ENCODE measurements at places on chromosomes 5 and 9.

GRCh38 chr5:108266242-108266641 is 115.7 kb downstream of the FBXL17 start:
- DNase-seq: no peak

DNA sequence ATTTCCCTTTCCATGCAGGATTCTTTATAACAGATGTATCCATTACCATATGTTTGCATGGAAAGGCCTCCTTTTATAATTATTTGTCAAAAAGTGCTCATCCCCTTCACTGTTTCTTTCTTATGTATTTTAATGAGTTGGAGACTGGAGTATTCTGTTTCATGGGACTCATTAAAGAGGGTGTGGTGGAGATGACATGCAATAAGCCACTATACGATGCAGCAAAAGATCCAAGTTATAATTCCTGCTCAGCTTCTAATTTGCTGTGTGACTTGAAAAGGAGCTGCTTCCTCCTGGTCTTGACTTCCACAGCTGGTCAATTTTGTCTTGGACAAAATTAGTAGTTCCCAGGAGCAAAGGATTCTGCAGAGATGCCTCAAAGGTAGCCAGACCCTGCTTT is 13.9 kb downstream of the SGCD start:
- DNase-seq: no peak

DNA sequence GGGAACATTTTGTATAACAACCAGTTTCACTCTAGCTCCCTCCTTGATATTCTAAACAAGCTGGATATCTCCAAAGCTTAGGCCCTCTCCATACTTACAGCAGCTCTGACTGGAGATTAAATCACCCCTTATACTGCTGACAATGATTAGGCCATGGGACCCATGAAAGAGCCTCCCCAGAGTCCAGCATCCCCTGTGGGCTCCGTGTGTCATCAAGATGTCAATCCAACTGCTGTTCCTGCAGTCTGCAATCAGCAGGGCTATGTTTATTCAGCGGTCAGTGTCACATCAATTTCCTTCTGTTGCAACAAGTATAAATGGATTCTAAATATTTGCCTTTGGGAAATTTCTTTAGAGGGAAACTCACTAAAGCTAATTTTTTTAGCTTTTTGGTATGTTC is 26.6 kb downstream of the PCDHAC2 start:
- DNase-seq: no peak

- peak; percentile 74 for DNase-seq
Measured at GRCh38 chr9:10026443-10026984, 586.3 kb downstream of the PTPRD start.

DNA sequence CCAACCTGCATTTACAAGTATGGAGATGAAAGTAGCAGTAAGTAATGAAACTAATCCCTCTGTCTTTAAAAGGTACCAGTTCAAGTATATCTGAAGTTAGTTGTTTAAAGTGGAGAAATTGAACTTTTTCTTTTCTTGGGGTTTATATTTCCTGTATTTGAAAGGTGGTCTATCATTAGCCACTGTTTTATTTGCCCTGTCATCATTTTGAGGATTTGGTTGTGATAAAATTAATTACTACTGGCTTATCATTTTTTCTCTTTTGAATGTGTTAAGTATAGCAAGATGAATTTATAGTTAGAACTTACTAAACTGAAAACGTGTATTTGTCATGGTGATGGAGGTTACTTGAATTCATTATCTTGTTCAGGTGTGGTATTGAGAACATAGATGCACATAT is 25.1 kb downstream of the NCBP1 start:
- no peak for DNase-seq

GRCh38 chr5:131536211-131536826 is 98.7 kb downstream of the RAPGEF6 start:
- peak; percentile 94 for DNase-seq

DNA sequence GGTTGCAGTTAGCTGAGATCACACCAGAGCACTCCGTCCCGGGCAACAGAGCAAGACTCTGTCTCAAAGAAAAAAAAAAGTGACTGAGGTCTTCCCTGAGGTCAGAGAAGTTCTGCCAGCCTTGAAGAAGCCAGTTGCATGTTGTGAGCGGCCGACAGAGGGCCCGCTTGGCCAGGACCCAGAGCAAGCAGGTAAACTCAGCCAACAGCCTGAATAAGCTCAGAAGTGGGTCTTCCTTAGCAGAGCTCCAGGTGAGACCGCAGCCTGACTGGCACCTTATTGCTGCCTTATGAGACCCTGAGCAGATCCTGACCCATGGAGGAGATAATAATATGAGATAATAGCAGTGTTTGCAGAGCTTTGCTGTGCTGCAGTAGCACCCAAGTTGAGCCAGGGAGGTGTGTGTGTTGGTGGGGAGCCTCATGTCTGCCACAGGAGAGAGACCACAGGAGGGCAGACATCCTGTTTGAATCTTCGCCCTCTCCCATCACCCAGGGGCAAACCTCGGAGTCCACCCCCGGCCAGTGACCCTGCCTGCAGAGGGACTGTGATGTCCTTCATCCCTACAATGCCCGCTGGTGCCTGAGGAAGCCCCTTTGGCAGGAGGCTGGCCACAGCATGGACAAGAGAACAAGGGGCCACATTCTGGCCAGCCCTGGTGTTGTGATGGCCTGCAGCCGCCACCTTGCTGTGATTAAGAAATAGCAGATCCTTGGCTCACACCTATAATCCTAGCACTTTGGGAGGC is 10.8 kb upstream of the BARX1 start:
- DNase-seq: no peak

DNA sequence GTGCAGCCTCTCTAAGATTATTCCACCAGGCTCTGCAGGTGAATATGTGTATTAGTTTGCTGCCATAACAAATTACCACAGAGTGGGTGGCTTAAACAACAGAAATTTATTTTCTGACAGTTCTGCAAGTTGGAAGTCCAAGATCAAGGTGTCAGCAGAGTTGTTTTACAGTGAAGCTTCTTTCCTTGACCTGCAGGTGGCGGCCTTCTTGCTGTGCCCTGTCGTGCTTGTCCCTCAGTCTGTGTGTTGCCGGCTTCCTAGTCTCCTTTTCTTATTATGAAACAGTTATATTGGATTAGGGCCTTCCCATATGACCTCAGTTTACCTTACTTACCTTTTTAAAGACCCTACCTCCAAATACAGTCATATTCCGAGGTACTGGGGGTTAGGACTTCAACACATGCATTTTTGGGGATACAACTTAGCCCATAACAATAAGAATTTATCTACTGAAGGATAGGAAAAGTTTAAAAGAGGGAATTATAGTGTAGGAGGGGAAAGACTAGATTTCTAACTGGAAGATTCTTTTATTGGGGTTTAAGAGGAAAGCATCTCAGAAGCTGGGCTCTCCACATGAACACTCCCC is 97.4 kb downstream of the OSTF1 start:
- peak; percentile 45 for DNase-seq

GRCh38 chr5:23072179-23072578 is 219.0 kb upstream of the CDH12 start:
- DNase-seq: no peak

- DNase-seq: peak; percentile 72
Measured at GRCh38 chr5:35988529-35988928, 2.7 kb downstream of the UGT3A1 start.

DNA sequence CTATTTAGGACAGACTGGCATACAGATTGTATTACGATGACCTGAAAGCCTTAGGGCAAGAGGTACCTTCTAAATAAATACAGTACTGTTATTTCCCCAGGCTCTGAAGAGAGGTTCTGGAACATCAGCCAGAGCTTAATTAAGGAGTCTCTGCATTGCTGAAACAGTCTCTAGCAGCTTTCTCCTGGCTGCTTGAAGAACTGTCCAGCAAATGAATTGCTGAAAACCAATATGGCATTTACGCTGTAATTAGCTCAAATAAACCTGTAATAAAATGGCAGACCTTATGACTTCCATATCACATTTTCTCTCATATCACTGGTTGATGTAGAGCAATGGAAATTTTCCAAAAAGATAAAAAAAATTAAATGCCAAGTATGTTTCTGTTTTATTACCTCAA is 636.3 kb downstream of the GABRG2 start:
- DNase-seq: no peak

DNA sequence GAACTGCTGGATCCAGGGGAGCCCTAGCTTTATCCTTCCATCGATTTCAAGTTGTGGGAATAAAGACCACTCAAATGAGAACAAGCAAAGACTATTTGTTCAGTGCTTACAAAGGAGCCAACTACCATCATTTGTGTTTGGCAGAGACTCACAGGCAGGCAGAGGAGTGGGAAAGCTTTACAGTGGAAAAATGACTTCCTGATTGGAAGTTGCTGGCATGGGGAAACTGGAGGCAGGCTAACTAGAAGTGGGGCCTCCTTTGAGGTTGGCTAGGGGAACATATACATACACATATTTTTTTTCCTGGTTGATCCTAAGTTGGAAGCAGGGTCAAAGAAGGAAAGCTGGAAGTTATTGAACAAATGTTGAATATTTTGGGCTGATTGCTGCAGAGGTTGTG is 121.7 kb downstream of the ACTBL2 start:
- no peak for DNase-seq

GRCh38 chr9:130196643-130197042 is 24.4 kb downstream of the NCS1 start:
- DNase-seq: no peak

- no peak for DNase-seq
Measured at GRCh38 chr9:88716596-88717290, 181.8 kb downstream of the NXNL2 start.

DNA sequence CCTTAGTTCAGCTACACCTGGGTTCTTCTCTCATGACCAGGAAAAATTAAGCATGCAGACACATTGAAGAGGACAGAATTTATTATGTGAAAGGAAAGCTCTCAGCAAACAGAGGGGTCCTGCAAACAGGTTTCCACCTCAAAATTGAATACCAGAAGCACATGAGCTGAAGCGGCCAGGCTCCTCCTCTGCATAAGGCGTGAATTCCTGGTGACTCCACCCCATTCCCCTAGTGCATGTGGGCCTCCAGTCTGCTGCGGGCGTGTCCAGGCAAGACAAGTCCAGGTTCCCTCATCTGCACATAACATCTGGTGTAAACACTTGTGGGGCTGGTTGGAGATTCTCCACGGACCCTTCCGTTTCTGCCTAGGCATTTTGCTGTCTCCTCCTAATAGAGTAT is 1156.4 kb downstream of the FOXD4L5 start:
- no peak for DNase-seq

DNA sequence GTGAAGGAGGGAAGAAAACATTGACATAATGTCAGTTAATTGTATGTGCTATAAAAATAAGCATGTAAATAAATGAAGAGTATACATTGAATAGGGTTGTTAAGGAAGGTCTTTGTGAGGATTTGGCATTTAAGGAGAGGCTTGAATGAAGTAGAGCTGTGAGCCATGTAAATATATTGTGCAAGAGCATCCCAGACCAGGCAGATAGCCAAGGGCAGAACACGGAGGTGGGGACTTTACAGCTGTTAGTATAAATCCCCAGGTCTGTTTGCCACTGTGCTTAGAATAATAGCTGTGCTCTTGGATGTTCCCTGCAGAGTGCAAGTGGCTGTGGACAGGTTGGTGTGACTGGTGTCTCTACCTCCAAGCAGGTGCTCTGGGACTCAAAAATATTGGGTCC is 211.7 kb downstream of the LRRC70 start:
- no peak for DNase-seq

DNA sequence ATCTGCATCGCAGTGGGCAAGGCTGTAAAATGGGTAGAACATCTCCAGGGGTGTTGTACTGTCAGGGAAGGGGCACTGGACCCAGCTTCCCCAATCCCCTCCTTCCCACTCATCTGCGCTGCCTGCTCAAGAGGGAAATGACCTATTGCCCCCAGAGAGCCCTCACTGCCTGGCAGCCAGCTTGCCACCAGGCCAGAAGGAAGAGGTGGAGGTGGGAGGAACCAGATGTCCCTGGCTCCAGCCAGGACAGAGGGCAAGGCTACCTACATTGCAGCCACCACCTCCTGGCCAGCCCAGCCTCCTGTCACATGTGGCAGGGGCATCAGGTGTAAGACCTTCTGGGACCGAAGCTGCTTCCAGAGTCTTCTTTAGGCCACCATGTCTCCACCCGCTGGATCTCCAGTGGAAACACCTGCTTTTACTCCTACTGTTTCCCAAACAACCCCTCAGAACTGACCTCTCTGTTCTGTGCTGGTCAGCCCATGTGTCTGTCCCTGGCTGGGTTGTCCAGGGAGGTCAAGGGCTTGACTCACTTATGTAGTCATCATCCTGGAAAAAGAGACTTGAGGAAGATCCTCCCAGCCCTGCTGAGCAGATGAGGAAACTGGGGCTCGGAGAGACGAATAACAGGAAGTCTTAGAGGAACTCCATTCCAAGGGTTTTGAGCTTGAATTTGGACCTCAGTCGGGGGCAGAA is 42.3 kb downstream of the JADE2 start:
- DNase-seq: no peak

GRCh38 chr9:76246680-76247079 is 147.5 kb downstream of the RFK start:
- no peak for DNase-seq

GRCh38 chr5:32500181-32500580 is 55.6 kb upstream of the ZFR start:
- DNase-seq: no peak

DNA sequence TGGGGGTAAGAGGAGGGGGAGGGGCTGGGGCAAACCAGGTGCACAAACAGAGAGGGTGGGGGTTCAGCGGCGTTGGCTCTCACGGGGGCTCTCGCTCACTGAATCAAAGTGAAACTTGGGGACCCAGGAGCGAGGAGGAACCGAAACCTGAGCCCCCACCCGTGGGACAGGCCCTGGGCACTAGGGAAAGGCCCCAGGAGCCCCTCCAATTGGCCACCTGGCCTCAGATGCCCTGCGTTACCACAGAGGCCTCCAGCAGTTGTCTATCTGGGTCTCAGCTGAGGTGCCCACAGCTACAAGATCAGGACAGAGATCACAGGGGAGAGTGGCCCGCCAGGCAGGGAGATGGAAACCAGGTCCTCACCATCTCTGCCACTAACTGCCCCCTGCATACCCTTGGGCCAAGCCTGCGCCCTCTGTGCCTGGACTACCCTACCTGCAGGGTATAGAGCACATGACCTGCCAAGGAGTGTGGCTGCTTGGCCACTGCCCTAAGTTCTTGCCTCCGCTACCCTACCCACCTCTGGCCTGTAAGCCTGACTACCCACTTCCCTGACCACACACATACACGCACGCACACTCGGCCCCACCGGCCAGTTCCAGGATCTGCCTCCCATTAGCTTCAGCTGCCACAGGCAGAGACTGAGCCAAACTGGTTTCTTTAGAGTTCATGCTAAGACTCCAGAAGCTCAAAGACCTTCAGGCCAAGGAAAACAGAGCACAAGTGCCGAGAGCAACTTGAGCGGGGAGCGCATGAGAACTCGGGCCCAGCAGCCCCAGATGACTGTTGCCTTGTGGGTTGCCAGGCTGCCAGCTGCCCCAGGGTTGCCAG is 39.9 kb downstream of the PAX5 start:
- no peak for DNase-seq

DNA sequence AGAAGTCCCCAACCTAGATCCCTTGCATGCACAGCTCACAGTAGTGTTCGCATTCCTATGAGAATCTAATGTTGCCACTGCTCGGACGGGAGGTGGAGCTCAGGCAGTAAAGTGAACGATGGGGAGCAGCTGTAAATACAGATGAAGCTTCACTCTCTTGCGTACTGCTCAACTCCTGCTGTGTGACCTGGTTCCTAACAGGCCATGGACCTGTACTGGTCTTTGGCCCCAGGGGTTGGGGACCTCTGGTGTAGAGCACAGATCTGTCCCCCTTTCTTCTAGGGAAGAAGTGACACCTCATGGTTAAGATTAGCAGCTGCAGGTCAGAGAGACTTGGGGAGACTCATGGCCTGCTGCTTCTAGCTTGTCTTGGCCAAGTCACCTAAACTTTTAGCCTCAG is 7.1 kb downstream of the ARHGEF28 start:
- no peak for DNase-seq

- peak; percentile 83 for DNase-seq
Measured at GRCh38 chr9:27529316-27530278, at the start of gene MOB3B. TSS of gene MOB3B (minus strand) at chr9:27529814. CDS start at chr9:27455550, 74,264 bp downstream.

- no peak for DNase-seq
Measured at GRCh38 chr9:4538621-4539020, 48.4 kb downstream of the SLC1A1 start.

All from KBM-7 (cell line).